ENCODE measurements at places on chromosomes 2 and 18. TPM values are rescaled to one million over a fixed set of nuclear protein-coding genes. Genes with fewer than 3 reads are reported as not detected.

The ARL4C gene
- total RNA-seq: 6.8 TPM

GRCh38 chr2:140895378-140895777 lies 1235.4 kb downstream of the LRP1B start:
- DNase-seq: no peak

DNA sequence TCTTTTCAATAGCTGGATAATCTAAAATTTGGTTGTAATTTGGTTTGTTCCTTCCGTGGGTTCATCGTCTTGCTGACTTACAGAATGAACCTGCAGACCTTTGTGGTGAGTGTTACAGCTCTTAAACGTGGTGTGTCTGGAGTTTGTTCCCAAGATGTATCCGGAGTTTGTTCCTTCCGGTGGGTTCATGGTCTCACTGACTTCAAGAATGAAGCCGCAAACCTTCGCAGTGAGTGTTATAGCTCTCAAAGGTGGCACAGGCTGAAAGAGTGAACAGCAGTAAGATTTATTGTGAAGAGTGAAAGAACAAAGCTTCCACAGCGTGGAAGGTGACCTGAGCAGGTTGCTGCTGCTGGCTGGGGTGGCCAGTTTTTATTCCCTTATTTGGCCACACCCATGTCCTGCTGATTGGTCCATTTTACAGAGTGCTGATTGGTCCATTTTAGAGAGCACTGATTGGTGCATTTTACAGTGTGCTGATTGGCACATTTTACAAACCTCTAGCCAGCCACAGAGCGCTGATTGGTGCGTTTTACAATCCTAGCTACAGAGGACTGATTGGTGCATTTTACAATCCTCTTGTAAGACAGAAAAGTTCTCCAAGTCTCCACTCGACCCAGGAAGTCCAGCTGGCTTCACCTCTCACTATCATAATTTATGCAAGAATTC lies 16.6 kb downstream of the RALB start:
- no peak for DNase-seq

DNA sequence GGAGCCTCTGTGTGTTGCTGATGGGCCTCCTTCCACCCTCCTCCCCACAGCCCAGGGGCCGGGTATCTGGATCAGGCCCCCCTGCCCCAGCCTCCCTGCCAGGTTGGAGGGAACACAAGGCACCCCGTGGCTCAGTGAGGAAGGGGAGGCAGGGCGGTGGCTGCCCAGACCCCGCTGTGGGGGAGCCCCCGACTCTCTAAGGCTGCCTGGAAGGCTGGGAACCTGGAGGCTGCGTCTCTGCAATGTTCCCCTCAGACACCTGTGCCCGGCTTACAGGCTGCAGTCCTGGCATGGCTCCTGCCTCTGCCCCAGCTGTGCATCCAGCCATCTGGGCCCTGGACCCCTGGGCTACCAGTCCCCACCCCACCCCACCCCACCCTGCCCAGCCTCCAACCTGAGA lies 438 bp upstream of the MAB21L4 start:
- no peak for DNase-seq

GRCh38 chr2:238952261-238952919 lies 104.5 kb downstream of the TWIST2 start:
- no peak for DNase-seq

The FHOD3 gene
- 33.0 TPM for total RNA-seq

GRCh38 chr2:120787111-120787821 lies 51.6 kb downstream of the GLI2 start:
- peak; percentile 59 for DNase-seq

DNA sequence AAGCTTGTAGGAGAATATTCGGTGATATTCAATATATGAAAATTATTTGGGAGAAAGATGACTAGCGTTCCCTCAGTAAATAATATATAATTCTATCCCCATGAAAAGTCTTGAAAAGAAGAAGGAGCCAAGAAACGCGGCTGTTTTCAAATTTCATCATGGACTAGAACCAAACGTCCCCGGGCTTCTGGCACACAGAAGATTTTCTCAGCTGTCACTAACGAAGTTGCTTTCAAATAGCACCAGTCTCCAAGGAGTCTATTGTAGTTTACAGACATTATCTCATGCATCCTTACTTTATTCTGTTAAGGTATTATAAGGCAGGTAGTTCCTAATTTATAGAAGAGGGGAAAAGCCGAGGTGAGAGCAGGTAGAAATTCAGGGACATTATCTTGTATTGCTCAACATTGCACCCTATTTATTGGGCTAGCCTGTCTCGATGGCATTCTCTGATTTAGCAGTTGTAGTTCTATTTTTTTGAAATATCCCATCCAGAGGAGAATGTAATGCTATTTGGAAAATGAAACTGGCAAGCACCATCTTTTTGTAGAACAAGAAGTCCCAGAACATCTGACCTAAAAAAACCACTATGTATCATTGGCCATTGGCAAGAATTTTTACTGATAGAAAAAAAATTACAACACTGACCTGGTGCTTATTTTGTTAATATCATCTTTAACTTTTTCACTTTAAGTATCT lies 198.1 kb upstream of the RASGRP3 start:
- peak; percentile 90 for DNase-seq
